SW 1271 (cell line): ENCODE measurements at places on chromosomes 12 and 14.

GRCh38 chr12:89092297-89092696, 260.0 kb downstream of the DUSP6 start:
- DNase-seq, result no peak

GRCh38 chr14:80926397-80927082, 15.0 kb downstream of the CEP128 start:
- no peak for DNase-seq

DNA sequence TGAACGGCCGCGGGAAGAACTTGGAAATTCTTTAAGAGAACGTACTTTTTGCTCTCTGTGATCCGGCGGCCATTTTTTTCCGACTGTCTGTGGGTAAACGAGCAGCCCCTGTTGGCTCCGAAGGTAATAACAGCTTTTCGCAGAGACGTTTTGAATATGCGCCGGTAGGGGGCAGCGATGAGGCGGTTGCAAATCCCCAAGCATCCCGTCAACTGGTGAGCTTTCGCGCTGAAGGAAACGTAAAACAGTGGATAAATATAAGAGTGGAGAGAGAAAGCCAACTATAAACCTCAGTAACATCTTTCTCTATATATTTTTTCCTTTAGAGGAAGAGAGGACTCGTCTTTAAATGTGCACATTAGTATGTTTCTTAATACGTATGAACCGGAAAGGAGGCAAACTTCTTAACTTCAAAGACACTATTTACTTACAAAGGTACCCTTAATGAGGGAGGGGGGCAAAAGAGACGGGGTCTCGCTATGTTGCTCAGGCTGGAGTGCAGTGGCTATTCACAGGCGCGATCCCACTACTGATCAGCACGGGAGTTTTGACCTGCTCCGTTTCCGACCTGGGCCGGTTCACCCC, 9.6 kb upstream of the NEMF start:
- peak; percentile 90 for DNase-seq

GRCh38 chr14:65142914-65143625, 40.8 kb upstream of the MAX start:
- DNase-seq, result no peak

DNA sequence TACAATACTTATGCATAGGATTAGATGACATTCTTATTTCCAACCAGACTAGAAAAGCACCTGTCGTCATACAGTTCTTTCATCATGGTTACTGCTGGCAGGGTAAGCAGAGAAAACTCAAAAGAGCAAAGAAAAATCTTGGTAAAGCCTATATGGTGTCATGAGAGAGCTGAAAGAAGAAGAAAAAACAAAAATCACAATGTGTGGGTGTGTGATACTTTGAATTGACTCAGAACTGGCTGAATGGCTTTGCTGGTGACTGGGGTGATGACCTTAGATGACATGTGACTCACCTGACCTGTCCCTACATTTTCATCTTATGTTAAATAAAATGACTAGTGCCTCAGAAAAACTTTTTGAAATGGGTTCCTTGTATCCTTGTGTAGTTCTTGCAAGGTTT, 278.1 kb upstream of the LMO3 start:
- no peak for DNase-seq

DNA sequence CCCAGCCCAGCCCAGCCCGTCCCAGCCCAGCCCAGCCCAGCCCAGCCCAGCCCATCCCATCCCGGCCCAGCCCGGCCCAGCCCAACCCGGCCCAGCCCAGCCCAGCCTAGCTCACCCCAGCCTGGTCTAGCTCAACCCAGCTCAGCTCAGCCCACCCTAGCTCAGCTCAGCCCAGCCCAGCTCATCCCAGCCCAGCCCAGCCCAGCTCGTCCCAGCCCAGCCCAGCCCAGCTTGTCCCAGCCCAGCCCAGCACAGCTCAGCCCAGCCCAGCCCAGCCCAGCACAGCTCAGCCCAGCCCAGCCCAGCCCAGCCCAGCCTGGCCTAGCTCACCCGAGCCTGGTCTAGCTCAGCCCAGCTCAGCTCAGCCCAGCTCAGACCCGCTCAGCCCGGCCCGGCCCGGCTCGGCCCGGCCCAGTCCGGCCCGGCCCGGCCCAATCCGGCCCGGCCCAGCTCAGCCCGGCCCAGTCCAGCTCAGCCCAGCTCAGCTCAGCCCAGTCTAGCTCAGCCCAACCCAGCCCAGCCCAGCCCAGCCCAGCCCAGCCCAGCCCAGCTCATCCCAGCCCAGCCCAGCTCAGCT, 184.7 kb downstream of the TMEM121 start:
- no peak for DNase-seq

GRCh38 chr14:72621387-72622065, 272.4 kb downstream of the DPF3 start:
- no peak for DNase-seq

DNA sequence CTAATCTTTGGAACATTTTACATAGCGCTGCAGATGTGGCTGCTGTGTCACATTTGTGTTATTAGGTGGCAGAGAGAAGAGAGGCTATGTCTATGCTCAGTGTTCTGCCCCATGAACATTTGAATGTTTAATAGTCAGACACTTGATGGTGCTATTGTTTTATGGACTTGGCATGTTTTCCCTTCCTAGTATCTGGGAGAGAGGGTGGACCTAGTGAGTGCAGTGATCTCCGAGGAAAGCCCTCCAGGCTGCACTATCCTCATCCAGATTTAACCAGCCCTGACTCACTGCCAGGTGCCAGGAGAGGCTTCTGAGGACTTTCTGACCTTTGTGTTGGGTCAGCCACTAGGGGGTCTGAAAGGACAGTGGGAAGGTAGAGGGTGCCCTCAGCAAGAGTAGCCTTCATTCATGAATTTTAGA, 24.3 kb downstream of the ZFC3H1 start:
- peak; percentile 8 for DNase-seq

DNA sequence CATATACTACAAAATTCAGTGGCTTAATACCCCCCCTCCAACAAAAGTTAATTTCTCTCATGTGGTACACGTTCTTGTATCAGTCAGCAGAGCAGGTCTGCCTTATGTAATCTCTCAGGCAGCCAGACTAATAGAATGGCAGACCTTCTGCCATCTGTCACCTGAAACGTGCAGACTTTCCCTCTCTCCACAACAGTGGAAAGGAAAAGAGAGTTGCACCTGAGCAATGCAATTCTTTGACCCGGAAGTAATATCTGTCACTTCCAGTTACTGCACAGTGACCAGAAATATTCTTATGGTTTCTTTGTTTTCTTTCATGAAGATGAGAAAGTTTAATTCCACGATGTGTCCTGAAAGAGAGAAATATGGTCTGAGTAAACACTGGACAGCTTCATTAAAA, 14.4 kb downstream of the KERA start:
- DNase-seq, result no peak
